Activated CD4-positive, alpha-beta T cell treated with anti-CD3 and anti-CD28 coated beads, Interleukin-2, Interleukin-4, amounts not matched to agents 100 ng/mL and 50 ng/mL, durations not matched to agents 16 hours and 8 hours (primary cell): ENCODE measurements at places on chromosomes 3 and 15.

DNA sequence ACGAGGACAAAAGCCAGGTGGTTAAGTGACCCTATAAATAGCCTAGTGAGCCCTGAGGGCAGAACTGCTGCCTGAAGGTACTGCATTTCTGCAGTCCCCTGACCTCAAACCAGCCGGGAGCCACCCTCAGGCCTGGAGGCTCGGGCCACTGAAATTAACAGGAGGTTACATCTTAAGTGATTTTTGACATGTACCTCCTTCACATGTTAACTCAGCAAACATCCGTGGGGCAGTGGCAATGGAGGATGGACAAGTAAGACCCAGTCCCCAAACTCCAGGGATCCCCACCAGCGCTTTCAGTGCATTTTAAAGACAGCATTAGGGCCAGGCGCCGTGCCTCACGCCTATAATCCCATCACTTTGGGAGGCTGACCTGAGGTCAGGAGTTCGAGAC is 26.2 kb downstream of the PSTPIP1 start:
- DNase-seq = no peak

DNA sequence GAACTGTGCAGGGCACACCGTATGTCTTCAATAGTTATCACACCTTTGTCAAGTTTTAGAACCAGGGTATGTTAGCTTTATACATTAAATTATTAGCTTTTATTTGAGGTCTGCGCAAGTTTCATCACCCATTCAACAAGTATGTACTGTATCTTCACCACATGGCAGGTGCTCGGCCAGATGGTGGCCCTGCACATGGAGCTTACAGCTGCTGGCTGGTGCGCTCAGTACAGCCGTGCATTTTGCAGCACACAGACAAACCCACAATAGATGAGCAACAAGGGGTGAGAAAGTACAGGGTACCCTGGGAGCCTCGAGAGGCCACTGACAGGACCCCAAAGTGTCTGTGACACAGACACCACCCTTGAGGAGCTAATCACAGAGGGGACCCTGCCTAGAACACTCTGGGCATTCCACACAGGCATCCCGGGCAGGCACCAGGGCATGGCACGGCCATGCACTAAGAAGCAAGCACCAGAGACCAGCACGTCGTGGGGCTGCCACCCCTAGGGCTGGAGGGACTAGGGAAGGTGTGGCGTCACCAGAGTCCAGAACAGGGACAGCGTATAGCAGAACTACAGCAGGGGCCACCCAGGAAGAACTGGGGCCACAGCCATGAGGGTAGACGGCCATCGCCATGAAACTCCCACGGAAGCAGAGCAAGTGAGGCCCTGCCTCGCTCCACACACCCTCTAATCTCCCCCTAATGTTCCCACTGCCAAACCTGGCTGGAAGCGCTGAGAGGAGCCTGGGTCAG is 27.4 kb downstream of the ZXDC start:
- DNase-seq = no peak

- DNase-seq = no peak
Measured at GRCh38 chr15:60647246-60647645, 168.3 kb upstream of the ICE2 start.

- DNase-seq = no peak
Measured at GRCh38 chr3:134237454-134238145, 13.1 kb downstream of the RYK start.

- no peak for DNase-seq
Measured at GRCh38 chr15:45101749-45102148, 12.2 kb downstream of the DUOX2 start.

GRCh38 chr15:75238150-75238549 is 20.0 kb upstream of the GOLGA6C start:
- DNase-seq = no peak

DNA sequence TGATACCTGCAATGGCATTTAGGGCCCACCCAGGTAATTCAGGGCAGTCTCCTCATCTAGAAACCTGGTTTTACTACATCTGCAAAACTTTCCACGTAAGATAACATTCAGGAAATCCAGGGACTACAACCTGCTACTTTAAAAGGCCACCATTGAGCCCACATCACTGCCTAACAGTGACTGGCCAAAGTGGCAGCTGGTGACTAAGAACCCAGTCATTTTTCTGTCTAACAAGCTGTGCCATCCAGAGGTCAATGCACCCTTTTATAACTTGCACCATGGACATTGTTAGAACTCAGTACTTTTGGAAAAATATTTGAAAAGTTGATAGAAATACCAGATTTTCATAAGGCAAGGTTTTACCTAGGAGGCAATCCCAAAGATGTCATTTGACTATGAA is 492.4 kb downstream of the OTOL1 start:
- no peak for DNase-seq

DNA sequence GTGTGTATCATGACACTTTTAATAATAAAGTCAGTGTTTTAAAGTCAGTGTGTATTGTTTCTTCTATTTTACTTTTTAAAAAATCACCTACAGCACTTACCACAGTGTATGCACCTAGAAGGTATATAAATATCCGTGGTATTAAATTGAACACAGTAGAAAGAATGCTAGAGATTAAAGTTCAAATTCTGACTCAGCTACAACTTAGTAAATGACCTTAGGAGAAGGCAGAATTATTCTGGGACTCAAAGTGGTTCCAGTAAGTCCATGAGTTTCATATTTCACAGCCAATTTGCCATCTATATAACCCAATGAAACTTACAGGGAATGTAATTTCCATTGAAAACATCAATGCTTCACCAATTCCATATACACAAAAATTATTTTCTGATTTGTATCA is 52.7 kb upstream of the MAP4 start:
- DNase-seq = no peak

- DNase-seq = no peak
Measured at GRCh38 chr15:39747326-39747725, 35.3 kb downstream of the FSIP1 start.

DNA sequence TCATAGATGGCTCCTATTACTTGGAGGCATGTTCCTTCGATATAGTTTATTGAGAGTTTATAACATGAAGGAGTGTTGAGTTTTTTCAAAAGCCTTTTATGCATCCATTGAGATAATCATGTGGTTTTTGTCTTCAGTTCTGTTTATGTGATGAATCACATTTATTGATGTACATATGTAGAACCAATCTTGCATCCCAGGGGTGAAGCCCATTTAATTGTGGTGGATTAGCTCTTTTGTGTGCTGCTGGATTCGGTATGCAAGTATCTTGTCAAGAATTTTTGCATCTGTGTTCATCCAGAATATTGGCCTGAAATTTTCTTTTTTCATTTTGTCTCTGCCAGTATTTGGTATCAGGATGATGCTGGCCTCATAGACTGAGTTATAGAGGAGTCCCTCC is 81.0 kb downstream of the NAALADL2 start:
- DNase-seq = no peak

DNA sequence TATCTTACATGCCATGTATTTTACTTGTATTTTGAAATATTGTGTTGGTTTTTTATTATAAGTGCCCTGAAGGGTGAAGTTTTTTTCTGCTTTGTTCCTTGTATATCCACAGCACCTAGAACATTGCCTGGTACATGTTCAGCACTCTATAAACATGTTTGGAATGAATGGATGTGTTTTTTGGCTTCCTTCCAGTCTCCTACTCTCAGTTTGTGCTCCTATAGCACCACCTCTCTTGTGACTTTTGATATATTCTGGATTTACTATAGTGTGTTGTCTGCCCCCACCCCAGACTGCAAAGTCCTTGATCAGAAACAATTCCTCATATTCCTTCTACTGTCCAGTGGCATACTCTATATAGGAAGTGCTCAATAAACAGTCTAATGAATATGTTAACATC is 60.6 kb downstream of the PLCL2 start:
- DNase-seq = no peak

DNA sequence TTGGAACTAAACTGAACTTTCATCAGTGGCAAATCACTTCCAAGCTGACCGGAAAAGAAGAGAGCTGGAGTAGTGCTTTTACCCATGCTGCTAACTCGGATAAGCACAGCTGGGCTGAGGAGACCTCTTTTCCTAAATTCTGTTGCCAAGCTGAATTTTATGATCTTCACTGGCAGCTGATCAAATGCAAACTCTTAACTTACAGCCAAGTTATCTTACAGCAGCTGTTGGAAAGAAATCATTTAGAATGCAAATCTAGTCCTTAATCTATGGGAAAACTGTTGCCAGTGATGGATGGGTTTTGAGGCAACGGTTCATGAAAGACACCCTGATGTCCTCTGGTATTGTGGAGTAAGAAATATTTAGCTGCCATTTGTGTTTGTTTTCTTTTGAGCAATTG is 216.5 kb downstream of the ZNF385D start:
- no peak for DNase-seq

GRCh38 chr3:196378146-196378841 is 40.1 kb upstream of the TM4SF19 start:
- DNase-seq = peak; percentile 12

- no peak for DNase-seq
Measured at GRCh38 chr3:38723569-38724391, 74.3 kb upstream of the SCN5A start.

- DNase-seq = no peak
Measured at GRCh38 chr3:21621181-21621651, 129.8 kb downstream of the ZNF385D start.

DNA sequence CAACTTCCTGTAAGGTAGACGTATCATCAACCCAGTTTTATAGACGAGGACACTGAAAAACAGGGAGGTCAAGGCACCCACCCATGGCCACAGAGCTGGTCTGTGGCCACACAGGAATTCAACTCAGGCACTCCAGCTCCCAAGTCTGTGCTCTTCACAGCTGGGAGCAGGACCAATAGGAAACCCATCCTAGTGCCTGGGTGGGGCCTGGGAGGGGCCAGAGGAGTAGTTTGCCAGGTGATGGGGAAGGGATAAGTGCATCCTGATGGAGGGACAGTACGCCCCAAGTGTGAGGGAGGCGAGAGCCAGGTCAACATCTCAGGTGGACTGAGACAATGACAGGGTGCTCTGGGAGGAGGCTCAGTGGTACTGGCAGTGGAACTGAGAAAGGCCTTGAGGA is 22.0 kb downstream of the KIF9 start:
- no peak for DNase-seq

GRCh38 chr15:78684657-78685056 is 43.6 kb upstream of the CHRNB4 start:
- no peak for DNase-seq

DNA sequence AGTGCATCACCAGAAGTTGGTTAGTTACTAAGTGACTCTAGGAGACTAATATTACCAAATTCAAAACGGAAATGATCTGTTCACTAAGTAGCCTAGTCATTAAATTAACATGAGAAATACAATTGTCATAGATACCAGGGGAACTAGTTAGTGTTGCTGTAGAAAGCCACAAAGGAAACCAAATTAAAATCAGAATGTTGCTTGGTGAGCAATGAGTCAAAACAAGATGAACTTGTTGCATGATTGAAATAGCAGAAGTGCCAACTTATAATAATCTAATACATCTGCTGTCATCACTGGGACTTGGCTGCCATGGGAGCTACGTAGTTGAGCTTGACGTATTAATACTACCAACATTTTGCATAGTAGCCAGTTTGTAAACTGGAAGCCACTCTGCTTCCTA is 458.1 kb downstream of the DIPK2A start:
- DNase-seq = peak; percentile 24

DNA sequence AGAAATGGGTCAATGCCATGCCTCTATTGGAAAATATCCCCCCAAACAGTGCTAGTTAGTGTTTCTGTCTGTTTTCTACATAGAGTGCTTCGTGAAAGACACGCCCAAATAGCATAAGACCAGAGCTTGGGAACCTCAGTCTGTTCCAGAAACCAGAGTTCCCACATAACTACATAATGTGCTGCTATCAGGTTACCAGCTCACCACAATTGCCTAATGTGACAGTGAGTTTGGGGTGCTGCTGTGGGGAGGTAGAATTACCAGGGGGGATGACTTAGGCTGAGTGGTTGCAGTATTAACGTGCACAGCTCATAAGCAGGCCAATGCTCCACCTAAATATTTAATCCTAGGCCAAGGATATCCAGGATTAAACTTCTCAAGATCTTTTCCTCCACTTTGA is 39.2 kb downstream of the DUT start:
- no peak for DNase-seq

- DNase-seq = no peak
Measured at GRCh38 chr3:105448338-105448982, 81.8 kb downstream of the ALCAM start.

- no peak for DNase-seq
Measured at GRCh38 chr3:18533039-18533438, 107.9 kb upstream of the SATB1 start.

DNA sequence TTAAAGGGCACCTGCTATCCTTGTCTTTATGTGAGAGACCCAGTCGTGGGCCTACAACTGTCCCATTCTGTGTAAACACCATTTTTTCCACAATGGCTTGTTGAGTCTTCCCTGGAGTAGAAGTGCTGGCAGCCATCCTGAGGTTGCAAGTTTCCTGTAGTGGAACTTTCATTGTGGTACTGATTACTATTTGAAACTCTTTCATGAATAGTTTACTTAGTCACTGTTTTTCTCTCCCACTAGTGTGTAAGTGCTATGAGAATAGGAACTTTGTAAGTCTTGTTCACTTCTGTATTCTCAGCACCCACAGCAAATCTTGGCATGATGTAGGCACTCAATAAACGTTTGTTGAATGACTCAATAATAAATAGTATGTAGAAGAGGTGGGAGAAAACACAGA is 48.6 kb downstream of the RARB start:
- no peak for DNase-seq

DNA sequence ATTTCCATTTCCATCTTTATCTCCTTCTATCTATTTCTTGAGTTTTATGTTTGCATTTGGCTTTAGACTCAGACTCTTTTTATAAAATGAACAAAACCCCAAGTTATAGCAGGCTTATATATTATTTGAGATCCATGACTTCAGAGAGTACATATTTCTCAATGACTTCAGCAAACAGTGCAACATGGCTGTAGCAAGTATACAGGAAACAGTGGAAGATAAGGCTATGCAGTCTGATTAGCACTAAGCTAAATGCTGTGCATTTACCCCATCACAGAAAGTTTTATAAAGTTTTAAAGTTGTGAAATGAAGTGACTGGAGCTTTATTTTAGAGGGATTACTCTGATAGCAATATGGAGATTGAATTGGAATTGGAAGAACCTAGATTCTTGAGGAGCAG is 463.5 kb upstream of the TGFBR2 start:
- no peak for DNase-seq

DNA sequence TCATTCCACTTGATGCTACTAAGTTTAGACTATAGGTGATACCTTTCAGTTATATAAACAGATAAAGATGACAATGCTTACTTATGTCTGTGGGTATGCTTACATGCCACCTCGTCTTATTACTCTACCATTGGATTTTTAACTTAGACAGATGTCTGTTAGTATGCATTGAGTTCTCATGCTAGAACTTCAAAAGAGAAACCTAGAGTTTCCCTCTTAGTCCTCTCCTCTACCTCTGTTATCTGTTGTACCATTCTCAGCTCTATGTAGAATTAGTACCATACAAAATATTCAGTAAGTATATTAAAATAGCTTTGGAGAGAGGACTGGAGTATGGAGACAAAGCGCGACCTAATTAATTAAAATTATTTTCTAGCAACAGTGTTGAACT is 111.3 kb downstream of the BBX start:
- DNase-seq = no peak

DNA sequence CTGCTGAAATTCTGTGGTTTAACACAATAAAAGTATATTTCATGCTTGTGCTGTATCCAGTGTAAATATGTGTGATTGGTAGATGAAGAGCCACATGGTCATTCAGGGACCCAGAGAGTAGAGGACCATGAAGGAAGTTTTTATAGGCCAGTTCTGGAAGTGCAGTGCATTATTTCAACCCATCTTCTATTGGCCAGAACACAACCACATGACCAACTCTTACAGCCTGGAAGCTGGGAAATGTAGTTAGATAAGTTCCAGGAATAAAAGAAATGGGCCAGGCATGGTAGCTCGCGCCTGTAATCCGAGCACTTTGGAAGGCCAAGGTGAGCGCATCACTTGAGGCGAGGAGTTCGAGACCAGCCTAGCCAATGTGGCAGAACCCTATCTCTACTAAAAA is 21.4 kb upstream of the PRTG start:
- no peak for DNase-seq
